ENCODE measurements at places on chromosomes 2 and 18.

GRCh38 chr2:80560326-80560725 lies 255.8 kb upstream of the LRRTM1 start:
- DNase-seq, result no peak

GRCh38 chr2:109438146-109438545 lies 175.6 kb downstream of the SEPTIN10 start:
- no peak for DNase-seq

GRCh38 chr2:45754131-45755010 lies 102.9 kb downstream of the PRKCE start:
- no peak for DNase-seq

DNA sequence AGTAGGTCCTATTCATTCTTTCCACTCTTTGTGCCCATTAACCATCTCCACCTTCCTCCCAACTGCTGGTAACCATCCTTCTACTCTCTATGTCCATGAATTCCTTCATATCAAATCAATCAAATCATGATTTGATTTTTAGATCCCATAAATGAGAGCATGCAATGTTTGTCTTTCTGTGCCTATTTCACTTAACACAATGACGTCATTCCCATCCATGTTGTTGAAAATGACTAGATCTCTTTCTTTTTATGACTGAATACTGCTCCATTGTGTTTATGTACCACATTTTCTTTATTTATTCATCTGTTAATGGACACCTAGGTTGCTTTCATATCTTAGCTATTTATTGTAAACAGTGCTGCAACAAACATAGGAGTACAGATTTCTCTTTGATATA lies 827.3 kb upstream of the NRXN1 start:
- DNase-seq, result no peak

DNA sequence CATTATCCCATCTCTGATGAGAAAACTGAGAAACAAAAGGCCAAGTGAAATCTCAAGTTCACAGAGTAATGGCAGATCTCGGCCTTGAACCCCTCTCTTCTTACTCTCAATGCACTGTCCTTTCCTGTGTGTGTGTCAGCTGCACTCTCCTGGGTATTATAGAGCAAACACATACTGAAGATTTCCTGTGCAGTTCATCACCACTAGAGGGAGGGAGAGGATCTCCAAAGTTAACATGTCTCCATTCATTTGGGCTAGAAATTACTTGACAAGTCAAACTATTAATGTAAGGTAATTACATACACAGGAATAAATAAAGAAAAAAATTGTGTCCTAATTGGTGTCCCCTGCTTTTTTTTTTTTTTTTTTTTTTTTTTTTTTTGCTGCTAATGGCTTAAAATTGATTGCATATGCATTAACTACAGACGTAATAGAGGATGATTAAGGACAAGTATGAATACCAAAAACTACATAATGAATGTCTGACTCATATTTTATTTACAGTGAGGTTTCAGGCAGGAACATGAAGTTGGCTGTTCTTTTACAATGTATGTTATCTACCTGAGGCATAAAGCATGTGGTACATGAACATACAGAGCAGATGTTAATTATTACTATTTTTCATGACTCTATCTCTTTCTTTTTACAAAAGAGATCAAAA lies 269.2 kb downstream of the NYAP2 start:
- DNase-seq, result no peak

- no peak for DNase-seq
Measured at GRCh38 chr2:173298536-173299097, 56.1 kb upstream of the CDCA7 start.

DNA sequence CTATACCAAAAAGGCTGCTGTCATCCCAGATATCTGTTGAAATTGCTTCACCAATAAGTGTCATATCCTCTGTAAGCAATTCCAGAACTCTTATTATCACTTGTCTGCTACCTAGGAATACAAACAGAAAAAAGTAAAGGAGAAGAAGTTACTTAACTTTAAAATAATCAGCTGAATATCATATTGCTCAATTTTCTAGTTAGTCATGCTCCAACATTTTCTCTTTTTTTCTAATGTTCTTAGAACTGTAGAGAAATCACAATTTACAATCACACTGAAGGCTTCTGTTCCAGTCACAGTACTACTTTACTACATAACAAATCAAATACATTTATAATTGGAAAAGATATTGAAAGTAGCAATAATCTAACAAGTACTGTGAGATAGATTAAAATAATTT lies 17.4 kb downstream of the RTTN start:
- DNase-seq, result no peak

DNA sequence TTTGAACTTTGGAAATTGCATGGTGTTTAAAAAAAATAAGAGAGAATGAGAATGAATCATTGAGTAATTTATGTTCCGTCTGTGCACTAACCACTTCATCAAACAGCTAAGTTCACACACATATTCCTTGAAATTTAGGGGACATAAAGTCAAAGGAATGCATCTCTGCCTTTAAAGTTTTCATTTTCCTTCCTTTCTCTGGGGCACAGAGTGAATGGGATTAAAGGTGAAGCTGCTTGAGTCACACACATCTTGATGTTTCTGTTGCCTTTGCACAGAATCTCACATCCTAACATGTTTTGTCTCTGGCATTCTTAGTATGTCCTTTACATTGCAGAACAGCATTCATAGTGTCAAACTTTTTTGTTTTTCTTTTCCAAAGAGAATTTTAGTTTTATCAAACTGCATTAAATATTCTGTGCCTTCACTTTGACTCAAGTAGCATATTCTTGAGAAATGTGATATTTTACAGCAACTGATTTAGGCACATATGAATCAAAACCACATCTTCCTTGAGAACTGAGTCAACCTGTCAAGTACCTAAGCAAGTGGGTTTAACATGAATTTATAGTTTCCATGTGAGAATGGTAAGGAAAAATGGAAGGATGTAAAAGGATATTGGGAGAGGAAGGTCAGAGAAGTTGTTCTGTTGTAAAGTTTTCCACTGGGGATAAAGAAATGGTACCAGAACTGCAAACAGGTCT lies 169.1 kb upstream of the THUMPD2 start:
- DNase-seq, result no peak

GRCh38 chr2:2270808-2271415 lies 60.2 kb downstream of the MYT1L start:
- DNase-seq, result no peak

DNA sequence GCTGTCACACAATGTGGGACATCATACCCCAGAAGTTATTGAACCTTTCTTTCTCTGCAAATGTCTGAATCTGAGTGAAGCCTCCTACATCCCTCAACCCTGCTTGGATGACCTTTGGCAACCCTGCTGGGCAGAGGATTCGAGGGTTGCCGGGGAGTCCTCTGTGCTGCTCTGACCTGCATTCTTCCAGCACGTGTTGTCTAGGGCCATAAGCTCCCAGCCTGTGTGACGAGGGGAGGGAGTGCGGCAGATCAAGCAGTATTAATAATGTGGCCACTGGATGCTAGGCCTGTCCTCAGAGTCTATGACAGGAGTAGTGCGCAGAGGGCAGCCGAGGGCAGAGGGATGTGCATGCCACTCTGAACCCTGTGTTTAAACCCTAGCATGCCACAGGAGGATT lies 58.8 kb downstream of the RPL37A start:
- no peak for DNase-seq

- no peak for DNase-seq
Measured at GRCh38 chr2:58541511-58541910, 300.4 kb upstream of the FANCL start.

DNA sequence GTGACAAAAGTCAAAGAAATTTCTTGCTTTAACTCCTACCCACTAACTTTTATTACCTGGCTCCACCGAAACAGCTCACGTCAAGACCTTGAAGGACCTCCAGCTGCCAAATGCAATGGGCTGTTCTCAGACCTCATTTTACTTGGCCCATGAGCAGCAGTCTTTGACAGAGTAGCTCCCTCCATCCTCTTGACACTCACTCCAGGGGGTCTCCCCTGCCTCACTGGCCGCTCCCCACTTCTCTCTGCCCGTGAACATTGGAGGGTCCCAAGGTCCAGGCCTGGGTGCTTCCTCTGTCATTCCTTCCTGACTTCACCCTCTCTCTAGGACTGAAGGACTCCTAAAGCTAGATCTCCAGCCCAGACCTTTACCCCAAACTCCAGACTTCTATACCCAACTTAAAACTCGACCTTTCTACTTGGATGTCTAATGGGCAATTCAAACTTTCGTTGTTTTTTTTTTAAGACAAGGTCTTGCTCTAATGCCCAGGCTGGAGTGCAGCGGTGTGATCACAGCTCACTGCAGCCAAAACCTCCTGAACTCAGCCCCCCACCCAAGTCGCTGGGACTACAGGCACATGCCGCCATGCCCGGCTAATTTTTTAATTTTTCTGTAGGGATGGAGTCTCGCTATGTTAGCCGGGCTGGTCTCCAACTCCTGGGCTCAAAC lies 92.9 kb upstream of the ST3GAL5 start:
- no peak for DNase-seq

- no peak for DNase-seq
Measured at GRCh38 chr2:205868053-205868452, 185.8 kb downstream of the NRP2 start.

- no peak for DNase-seq
Measured at GRCh38 chr2:145203891-145204290, 684.0 kb upstream of the ZEB2 start.

DNA sequence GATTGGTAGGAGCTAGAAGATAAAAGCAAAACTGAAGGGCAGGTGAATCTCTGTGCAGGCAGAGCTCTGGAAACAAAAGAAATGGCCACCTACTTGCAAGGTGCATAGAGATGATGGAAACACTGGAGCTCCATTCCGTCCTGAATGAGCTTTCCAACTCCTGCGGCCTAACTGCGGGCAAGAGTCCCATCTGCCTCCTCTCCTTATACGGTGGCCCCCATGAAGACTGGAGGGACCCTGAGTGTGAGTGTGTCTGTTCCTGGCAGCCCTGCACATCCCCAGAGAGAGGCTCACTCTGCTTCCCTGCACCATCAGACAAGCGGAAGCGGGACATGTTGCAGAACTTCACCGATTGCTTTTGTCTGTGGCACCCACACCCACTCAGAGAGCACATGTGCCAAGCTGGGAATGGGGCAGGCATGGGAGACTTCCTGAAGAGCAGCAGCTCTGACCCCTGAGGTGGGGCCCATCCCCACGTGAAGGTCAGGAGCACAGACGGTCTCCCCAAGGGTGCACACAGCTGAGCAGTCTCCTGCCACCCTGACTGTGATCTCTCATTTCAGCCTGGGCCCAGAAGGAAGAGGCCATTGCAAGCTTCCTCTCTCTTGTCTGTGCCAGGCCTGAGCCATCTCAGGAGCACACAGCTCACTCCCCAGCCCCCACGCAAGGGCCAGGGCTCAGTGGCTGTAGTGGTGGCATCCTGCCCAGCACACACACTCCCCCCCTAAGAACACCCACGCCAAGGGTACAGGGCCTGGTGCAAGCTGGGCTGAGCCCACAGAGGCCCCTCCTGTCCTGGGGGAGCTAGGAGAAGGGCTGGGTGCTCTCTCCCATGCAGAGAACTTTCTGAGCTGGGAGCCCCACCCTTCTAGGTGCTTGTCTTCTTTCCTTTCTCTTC lies 75.3 kb downstream of the STPG4 start:
- DNase-seq, result no peak

DNA sequence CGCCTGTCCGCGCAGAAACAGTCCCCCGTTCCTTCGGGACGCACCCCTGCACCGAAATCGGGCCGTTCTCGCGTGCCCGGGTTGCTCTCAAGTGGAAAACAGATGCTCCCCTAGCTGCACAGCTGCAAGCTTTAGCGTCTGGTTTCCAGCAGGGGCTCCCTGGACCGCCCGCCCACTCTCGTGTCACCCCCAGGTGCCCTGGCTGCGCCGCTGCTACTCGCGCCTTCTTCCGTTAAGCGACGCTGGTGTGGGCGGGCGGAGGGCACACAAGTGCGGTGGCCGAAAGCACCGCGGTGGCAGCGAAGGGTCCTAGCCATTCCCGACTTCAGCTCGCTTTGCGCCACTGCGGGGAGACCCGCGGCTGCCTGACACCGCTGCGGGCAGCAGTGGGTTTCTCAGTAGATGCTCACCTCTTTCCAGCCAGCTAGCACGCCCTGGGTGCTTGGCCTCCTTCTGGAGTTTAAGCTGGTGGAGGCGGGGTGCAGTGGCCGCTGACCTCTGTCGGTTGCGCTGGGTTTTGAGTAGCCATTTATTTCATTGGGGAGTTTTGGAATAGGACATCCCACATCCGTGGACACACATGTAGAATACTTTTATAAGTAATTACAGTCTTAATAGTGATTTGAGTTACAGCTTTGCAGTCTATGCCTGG lies 806 bp downstream of the ZNF407 start:
- DNase-seq, result peak; percentile 30

DNA sequence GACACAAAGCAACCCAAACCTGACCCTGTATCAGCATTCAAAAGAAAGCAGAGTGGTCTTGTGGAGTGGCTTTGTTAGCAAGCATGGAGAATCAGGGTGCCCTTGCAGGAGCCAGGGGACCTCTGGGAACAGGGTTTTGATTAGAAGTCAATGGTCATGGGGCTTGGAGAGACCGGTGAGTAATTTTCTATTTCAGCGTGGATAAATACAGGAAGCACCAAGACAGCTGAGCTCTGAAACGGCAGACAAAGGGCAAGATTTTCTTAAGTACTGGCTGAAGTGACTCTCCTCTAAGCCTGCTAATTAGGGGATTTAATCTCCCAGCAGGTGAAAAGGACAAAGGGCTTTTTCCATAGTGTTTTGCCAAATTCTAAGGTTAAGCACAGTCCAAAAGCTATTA lies 78.0 kb upstream of the GAREM1 start:
- no peak for DNase-seq

DNA sequence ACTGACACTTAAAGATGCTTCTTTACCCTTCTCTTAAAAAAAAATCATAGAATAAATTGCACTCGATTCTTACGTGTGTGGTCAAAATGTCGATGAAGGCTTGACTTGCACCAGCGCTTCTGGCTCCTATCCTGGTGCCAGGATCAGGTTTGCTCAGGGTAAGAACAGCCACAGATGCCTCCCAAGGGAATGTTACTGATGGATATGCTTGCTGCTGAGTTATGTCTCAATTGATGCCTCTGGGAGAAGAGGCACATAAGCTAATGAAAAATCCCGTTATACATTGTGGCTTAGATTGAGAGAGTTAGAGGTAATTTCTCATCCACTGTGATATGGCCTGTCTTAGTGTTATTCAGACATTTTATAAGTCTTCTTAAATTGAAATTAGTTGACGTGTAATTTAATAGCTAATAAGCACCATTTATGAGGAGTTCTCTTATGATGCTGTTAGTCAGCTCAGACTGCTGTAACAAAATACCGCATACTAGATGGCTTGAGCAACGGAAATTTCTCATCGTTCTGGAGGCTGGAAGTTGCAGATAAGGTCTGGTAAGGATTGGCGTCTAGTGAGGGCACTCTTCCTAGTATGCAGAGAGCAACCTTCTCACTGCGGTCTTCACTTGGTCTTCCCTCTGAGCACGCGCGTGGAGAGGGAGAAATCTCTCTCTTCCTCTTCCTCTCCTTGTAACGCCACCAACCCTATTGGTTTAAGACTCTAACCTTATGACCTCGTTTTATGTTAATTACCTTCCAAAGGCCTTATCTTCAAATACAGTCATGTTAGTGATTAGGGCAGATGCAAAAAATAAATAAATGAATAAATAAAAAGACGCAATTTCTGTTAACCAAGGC lies 116.6 kb upstream of the NOSTRIN start:
- no peak for DNase-seq

GRCh38 chr2:32874931-32875330 lies 71.8 kb upstream of the LTBP1 start:
- no peak for DNase-seq

- no peak for DNase-seq
Measured at GRCh38 chr2:211846714-211847113, 691.9 kb downstream of the ERBB4 start.

Data from activated naive CD4-positive, alpha-beta T cell (primary cell).